Caudate nucleus (tissue), 63 donors: ENCODE measurements at places on chromosomes 11 and 22.
A peak's percentile ranks its signal among the peaks of the same experiment; 100 is the strongest.

DNA sequence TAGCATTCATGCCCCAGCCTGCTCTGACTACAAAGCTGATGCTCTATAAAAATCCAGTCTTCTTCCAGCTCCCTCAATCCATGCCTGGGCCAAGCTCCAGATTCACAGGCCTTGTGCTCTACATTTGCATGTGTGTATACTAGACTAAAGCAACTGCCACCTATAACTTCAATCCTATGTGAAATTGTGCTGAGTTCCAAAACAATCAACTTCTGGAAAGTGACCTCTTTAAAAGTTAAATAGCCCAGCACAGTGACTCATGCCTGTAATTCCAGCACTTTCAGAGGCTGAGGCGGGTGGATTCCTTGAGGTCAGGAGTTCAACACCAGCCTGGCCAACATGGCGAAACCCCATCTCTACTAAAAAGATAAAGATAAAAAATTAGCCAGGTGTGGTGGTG lies 114.3 kb upstream of the ZC3H12C start:
- no peak for DNase-seq

GRCh38 chr11:34143048-34143447 lies 37.6 kb downstream of the NAT10 start:
- DNase-seq: no peak

- DNase-seq: no peak
Observed at GRCh38 chr11:130611791-130612251, 163.4 kb downstream of the ADAMTS15 start.

DNA sequence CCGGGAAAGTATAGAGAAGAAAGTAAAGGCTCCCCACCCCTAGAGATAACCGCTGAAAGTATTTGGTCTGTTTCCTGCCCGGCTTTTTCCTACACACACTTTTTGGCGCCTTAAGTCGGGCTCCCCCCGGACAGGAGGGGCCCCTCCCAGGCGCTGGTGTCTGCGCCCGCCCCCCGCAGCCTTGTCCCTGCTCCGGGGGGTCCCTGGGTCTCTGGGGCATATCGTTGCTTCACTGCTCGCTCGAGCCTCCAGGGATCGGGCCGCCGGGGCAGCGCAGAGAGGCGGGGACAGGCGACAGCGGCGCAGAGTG lies 928 bp upstream of the CRACR2B start:
- no peak for DNase-seq

GRCh38 chr11:44270403-44271273 lies 39.3 kb downstream of the ALX4 start:
- DNase-seq: no peak

DNA sequence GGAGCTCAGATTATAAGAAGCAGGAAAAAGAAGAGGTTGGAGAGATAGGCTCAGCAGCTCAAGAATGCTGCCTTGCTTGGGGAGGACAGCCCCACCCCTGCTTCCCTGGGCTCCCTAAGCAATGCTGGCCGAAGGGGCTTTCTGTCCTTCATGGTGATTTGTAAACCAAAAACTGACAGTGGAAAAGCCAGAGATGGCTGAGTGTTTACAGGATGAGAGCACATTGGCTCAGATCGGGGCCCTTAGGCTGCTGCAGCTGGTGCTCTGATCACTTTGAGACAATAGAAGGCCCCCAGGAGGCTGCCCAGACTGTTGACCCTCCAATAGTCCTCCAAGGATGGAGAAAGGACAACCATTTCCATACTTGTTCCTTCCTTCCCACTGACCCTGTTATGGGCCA lies 28.8 kb upstream of the AMOTL1 start:
- no peak for DNase-seq

DNA sequence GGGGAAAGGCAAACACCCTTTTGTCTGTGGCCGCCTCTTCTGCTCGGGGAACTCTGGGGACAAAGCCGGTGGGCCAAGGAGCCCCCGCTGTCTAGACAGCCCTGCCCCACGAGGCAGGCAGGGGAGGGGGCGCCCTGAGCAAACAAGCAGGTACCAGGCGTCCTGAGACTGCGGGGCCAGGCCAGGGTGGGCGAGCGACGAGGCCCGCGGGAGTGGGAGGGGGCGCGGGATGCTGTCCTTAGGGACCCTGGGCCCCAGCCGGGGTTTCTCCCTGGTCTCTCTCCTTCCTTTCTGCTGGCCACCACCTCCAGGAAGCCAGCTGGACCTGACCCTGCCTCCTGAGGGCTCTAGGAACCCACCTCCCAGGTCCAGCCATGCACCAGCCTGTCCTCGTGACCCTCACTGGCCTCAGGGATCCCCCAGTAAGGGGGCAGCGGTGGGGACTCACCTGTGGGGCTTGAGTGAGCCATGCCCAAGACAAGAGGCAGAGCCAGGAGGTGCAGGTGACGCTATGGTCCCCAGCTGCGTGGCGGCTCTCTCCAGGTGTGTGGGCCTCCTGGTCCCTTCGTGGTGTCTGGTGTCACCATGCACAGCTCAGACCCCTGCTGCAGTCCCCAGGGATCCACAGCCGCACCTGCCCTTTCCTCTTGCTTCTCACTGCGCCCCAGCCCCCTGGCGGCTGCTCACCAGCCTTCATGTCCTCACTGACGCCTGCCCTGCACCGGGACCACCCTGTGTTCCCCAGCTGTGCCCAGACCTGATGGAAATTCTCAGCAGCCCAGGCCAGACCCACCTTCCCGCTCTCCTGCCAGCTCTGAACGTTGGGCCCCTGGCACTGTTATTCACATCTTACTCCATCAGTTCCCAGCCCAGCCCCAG lies 26.5 kb upstream of the MUC5AC start:
- no peak for DNase-seq

DNA sequence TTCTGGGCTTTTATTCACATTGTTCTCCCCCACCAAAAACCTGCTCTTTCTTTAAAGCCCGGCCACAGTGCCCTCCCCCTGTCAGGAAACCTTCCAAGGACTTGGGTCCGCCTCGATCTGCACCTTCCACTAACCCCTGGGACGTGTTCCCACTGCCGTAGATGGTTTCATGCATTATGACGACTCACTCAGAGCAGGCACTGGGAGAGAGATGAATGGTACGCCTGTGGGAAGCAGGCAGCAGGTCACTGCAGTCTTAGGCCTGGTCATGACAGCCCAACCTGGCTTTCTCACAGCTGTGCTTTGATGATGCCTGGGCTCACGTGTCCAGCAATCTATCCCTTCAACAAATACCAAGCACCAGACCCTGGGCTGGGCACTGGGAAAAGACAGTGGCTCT lies 115.7 kb downstream of the WNT7B start:
- no peak for DNase-seq

DNA sequence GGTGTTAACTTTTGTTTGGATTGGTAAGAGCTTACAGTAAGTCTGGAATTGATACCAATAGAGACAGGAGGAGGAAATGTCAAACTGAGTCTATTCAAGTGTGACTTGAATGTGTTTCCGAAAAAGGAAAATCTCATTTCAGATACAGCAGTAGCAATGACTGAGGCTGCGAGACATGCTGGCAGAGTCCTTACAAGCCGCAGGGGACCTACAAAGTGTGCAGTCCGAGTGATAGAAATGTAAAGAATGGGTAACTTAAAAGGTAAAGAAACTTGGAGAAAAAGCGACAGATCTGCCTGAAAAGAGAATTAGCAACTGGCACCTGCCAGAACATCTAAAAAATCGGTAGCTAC lies 444 bp downstream of the CWF19L2 start:
- DNase-seq: no peak

- peak; percentile 20 for DNase-seq
Observed at GRCh38 chr11:122628810-122629555, 26.5 kb upstream of the UBASH3B start.

GRCh38 chr11:119506436-119506835 lies 83.5 kb upstream of the THY1 start:
- no peak for DNase-seq

GRCh38 chr11:46553814-46554212 lies 40.0 kb downstream of the AMBRA1 start:
- DNase-seq: no peak

- DNase-seq: no peak
Observed at GRCh38 chr11:10502065-10502680, 38.8 kb downstream of the RNF141 start.

GRCh38 chr22:22867996-22868715 lies 19.5 kb upstream of the IGLL5 start:
- no peak for DNase-seq

- no peak for DNase-seq
Observed at GRCh38 chr11:44456544-44457300, 108.7 kb upstream of the CD82 start.
